HepG2 (cell line): ENCODE measurements at places on chromosomes 13 and 19. TPM values are rescaled to one million over a fixed set of nuclear protein-coding genes. Genes with fewer than 3 reads are reported as not detected.
A peak's percentile ranks its signal among the peaks of the same experiment; 100 is the strongest.

- H3K4me3 ChIP-seq = no peak overlapping the region
- H3K4me1 ChIP-seq = peaks cover 21% of the 10 kb centered on the region
- no peak overlapping the region for H3K27ac ChIP-seq
Measured at GRCh38 chr19:3665681-3666544, 34.4 kb downstream of the PIP5K1C start.

DNA sequence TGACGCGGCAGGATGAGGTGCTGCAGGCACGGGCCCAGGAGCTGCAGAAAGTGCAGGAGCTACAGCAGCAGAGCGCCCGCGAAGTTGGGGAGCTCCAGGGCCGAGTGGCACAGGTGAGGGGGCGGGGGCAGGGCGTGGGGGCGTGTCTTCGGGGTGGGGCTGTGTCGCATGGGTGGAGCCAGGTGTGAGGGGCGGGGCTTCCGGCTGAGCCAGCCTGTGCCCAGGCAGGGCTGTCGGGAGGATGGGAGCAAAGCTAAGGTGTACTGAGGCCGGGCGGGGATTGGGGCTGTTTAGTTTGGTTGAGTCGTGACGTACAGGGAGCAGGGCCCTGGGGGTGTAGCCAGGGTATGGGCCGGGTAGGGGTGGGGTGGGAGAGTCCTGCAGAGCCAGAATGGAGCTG is 62.3 kb downstream of the KCNC3 start:
- H3K36me3 ChIP-seq = no peaks in the 10 kb centered on the region; the same call in 2 of the 3 replicates
- no peak for DNase-seq
- H3K4me3 ChIP-seq = no peak overlapping the region

DNA sequence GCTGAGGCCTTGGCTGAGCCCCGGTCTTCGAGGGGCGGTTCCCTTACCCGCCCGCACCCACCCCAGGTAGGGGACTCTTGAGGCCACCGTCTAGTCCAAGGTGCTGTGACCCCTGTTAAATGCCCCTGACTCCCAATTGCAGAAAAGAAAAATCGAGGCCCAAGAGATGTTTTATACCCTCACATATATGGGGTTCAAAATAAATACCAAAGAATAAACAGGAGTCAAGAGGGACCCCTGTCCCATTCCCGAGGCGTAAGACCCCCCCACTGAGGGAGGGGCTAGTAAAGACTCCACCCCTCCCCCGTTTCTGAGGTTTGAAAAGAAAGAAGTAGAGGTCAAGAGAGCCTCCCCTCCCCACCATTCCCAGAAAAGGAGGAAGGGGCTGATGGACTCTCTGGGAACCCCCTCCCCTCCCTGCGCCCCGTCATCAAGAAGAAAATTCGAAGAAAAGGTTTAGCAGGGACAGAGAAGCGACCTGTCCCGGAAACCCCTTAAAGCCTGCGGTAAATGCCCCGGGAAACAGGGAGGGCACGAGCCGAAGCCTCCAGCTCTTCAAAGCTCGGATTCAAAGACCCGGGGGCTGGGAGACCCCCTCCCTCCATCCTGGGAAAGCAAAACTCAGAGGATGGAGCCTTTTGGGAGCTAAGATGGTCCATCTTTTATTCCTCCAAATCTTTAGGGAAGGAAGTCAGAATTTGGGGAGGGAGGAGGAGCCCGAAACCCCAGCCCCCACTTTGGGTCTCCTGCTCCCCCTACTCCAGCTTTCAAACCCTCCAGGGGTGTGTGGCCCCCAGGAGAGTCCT is 755 bp upstream of the RAB3A start:
- peak overlapping the region; percentile 60 for H3K27ac ChIP-seq
- H3K27me3 ChIP-seq = 0 out of 3 replicates have a peak, but pooled peaks cover 3% of the 10 kb centered on the region
- DNase-seq = no peak
- peaks cover 13% of the 10 kb centered on the region for H3K4me1 ChIP-seq
- H3K4me3 ChIP-seq = peak overlapping the region; percentile 73
- peaks cover 3% of the 10 kb centered on the region; the same call in 1 of the 2 replicates for H3K36me3 ChIP-seq

The CASP14 gene
- not detected in 2 replicates for total RNA-seq

DNA sequence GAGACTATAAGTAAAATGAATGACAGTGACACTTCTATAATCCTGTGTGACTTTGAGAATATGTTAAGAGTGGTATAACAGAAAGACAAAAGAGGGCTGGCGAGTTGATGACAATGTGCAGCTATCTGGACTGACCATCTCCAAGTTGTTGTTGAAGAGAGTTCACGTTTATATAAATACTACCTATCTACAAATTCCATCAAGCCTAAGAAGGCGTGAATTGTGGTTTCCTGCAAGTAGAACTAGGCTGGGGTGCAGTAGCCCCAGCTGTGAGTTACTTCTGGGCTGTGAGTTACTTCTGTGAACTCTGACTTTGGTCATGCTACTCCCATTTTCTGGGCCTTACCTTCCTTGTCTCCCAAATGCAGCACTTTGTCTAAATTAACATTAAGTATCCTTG is 561.0 kb downstream of the TBC1D4 start:
- H3K4me1 ChIP-seq = no peaks in the 10 kb centered on the region
- no peaks in the 10 kb centered on the region for H3K27me3 ChIP-seq

GRCh38 chr13:75347925-75348324 is 134.0 kb downstream of the TBC1D4 start:
- H3K4me1 ChIP-seq = peaks cover 42% of the 10 kb centered on the region
- DNase-seq = no peak
- H3K27ac ChIP-seq = no peak overlapping the region
- H3K36me3 ChIP-seq = peaks cover 12% of the 10 kb centered on the region
- H3K27me3 ChIP-seq = no peaks in the 10 kb centered on the region; the same call in 1 of the 2 replicates

The UGGT2 gene
- 14.9 and 27.1 TPM in 2 replicates for total RNA-seq

The KLHL1 gene
- total RNA-seq = not detected in 2 replicates

DNA sequence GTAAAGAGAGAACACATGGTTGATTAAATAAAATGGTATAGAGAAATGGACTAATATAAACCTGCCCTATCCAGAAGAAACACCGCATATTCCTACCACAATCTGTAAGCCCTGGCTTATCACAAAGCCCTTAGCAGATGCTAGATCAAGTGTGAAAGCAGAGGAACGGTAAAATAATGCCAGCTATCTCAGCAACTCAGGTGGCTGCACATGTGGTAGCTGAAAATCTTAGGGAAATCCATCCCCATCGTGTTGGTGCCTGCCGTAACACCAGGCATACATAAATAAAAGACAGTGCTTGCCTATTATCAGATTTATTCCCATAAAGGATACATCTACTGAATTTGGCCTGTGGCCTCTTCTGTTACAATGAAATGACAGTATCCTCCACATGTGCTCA is 304.1 kb upstream of the MAB21L1 start:
- H3K36me3 ChIP-seq = no peaks in the 10 kb centered on the region
- no peaks in the 10 kb centered on the region for H3K27me3 ChIP-seq
- 0 out of 2 replicates have a peak, but pooled peaks cover 5% of the 10 kb centered on the region for H3K4me1 ChIP-seq

DNA sequence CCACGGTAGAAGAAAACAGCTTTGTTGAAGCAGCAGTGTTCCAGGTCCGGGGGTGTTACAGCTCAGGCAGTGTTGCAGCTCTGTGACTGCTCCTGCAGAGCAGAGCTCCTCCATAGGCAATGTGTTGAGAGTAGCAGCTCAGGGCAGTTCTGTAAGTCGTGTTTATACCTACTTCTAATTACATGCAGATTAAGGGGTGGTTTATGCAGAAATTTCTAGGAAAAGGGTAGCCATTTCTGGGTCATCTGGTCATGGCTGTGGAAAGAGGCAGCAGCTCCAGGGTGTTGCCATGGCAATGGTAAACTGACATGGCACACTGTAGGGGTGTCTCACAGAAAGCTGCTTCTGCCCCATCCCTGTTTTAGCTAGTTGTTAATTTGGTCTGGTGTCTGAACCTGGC is 316.4 kb downstream of the GPC5 start:
- no peaks in the 10 kb centered on the region for H3K4me1 ChIP-seq

The KLK14 gene
- total RNA-seq = not detected in 2 replicates

GRCh38 chr19:44303976-44304568 is 753 bp downstream of the ZNF235 start:
- no peak for DNase-seq
- peaks cover 7% of the 10 kb centered on the region for H3K36me3 ChIP-seq
- H3K27ac ChIP-seq = no peak overlapping the region

GRCh38 chr19:44735011-44735410 is 13.5 kb upstream of the BCL3 start:
- no peak for DNase-seq
- H3K27ac ChIP-seq = no peak overlapping the region
- no peaks in the 10 kb centered on the region for H3K36me3 ChIP-seq
- no peak overlapping the region for H3K4me3 ChIP-seq
- H3K4me1 ChIP-seq = peaks cover 62% of the 10 kb centered on the region
- H3K27me3 ChIP-seq = no peaks in the 10 kb centered on the region

- DNase-seq = no peak
- no peaks in the 10 kb centered on the region for H3K4me1 ChIP-seq
- no peak overlapping the region for H3K4me3 ChIP-seq
- H3K36me3 ChIP-seq = no peaks in the 10 kb centered on the region
- H3K27me3 ChIP-seq = no peaks in the 10 kb centered on the region
- no peak overlapping the region for H3K27ac ChIP-seq
Measured at GRCh38 chr13:25468325-25469168, 96.8 kb downstream of the ATP8A2 start.

The CA11 gene
- total RNA-seq = 0.24 and 0.58 TPM in 2 replicates

The ABCA7 gene
- 1.3 and 4.4 TPM in 2 replicates for total RNA-seq

The PCSK4 gene
- 0.52 and 2.0 TPM in 2 replicates for total RNA-seq

The ZNF304 gene
- 8.0 and 9.5 TPM in 2 replicates for total RNA-seq

The AMER2 gene
- total RNA-seq = not detected in 2 replicates
